ENCODE measurements at places on chromosomes 12 and 14.

GRCh38 chr12:32117316-32117715 lies 10.7 kb downstream of the BICD1 start:
- DNase-seq, result no peak

GRCh38 chr12:51898506-51898905 lies 8.8 kb upstream of the ACVRL1 start:
- DNase-seq, result no peak

- DNase-seq, result no peak
Measured at GRCh38 chr14:34328178-34328577, 133.9 kb downstream of the SPTSSA start.

DNA sequence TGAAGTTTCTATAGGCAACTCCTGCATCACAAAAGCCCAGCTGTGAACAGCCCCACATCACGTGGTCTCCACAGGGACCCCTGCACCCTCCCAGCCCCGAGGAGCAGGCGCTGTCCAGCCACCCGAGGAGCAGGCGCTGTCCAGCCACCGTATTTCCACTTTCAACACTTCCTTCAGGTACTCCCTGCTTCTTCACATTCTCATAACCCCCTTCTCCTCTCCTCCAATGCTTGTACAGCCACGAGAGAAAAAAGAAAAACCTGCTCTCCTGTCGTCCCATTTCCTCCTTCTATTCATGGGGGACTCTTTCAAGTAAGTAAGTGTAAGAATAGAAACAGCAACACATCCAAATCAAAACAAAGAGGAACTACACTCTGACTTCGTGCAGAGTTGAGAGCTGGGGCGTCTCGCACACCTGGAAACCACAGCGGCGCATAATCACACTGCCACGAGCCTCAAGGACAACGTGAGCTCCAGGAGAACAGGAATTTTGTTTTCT lies 11.9 kb downstream of the CDC42BPB start:
- no peak for DNase-seq

GRCh38 chr12:32139064-32139421 lies 32.4 kb downstream of the BICD1 start:
- DNase-seq, result no peak

All from activated effector memory CD4-positive, alpha-beta T cell treated with anti-CD3 and anti-CD28 coated beads, Interleukin-2, amount 50 U/mL, for 16 hours (primary cell).